ENCODE measurements at places on chromosomes 5 and 9. TPM values are rescaled to one million over a fixed set of nuclear protein-coding genes. Genes with fewer than 3 reads are reported as not detected.

SYK gene
- polyA plus RNA-seq: not detected

ACTBL2 gene
- 0.99 TPM for polyA plus RNA-seq

ORM2 gene
- not detected for polyA plus RNA-seq

PAEP gene
- not detected for polyA plus RNA-seq

SPATA31A3 gene
- not detected for polyA plus RNA-seq

ECPAS gene
- 17.9 TPM for polyA plus RNA-seq

- H3K4me3 ChIP-seq: no peak overlapping the region
- H3K4me1 ChIP-seq: no peaks in the 10 kb centered on the region
- no peaks in the 10 kb centered on the region for H3K27me3 ChIP-seq
- H3K36me3 ChIP-seq: no peaks in the 10 kb centered on the region
- no peak overlapping the region for H3K27ac ChIP-seq
These were observed 24.7 kb upstream of the TMEM171 start for GRCh38 chr5:73095564-73096238.

DNA sequence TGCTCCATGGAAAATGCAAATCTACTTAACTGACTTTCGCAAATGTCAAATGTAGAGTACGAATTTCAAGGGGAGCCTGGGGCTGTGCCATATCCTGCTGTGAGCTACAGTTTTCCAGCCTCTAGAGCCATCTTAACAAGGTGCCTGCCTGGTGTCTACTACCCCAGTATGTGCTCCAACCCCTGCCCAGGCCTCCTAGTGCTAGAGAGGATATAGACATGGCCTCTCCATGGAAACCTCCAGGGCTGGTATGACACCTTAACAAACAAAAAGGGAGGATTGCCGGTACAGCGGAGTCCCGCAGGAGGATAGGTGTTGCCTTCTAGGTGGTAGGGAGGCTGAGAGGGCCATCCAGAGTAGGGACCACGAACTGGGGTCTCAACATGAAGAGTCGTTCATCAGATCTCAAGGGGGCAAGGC is 13.6 kb upstream of the IL3 start:
- H3K4me1 ChIP-seq: no peaks in the 10 kb centered on the region
- H3K27ac ChIP-seq: no peak overlapping the region
- no peak overlapping the region for H3K4me3 ChIP-seq
- DNase-seq: no peak
- no peaks in the 10 kb centered on the region for H3K27me3 ChIP-seq
- H3K36me3 ChIP-seq: no peaks in the 10 kb centered on the region

GRCh38 chr9:124770359-124771020 is 621 bp downstream of the NR6A1 start:
- no peaks in the 10 kb centered on the region for H3K36me3 ChIP-seq
- H3K27ac ChIP-seq: peak overlapping the region; percentile 71

DNA sequence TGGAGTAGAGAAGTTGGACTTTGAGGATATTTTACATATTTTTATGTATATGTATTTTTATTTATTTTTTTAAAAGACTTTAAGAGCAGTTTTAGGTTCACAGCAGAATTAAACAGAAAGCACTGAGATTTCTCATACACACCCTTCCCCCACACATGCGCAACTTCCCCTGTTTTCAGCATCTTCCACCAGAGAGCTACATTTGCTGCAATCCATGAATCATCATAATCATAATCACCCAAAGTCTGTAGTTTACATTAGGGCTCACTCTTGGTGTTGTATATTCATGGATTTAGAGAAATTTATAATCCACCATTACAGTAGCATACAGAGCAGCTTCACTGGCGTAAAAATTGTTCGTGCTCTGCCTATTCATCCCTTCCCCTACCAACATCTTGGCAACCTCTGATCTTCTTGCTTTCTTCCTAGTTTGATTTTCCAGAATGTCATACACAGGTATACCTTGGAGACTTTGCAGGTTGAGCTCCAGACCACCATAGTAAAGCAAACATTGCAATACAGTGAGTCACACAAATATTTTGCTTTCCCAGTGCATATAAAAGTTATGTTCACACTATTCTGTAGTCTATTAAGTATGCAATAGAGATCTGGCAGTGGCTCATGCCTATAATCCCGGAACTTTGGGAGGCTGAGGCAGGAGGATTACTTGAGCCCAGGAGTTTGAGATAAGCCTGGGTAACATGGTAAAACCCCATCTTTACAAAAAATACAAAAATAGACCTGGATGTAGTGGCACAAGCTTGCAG is 9.6 kb upstream of the CCDC171 start:
- DNase-seq: no peak
- H3K4me1 ChIP-seq: no peaks in the 10 kb centered on the region
- H3K36me3 ChIP-seq: no peaks in the 10 kb centered on the region
- H3K27me3 ChIP-seq: no peaks in the 10 kb centered on the region

DNA sequence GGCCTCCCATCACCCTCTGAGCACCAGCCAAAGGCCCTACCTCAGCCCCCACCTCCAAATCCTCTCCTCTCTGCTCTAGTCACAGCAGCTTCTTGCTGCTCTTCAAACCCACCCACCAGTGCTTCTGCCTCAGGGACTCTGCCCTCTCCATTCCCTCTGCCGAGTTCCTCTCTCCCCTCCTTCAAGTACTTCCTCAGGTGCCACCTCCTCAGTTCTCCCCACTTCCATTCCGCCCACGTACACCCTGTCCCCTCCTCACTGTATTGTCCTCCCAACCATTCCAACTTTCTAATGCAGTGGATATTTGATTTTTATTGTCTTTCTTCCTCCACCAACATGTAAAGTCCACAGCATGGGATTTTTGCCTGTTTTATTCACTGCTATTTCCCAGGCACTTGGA is 43.2 kb downstream of the C5orf15 start:
- no peak for DNase-seq
- H3K27me3 ChIP-seq: no peaks in the 10 kb centered on the region
- H3K36me3 ChIP-seq: no peaks in the 10 kb centered on the region
- peaks cover 47% of the 10 kb centered on the region for H3K4me1 ChIP-seq

GRCh38 chr9:73125651-73126050 is 26.0 kb upstream of the ANXA1 start:
- no peak for DNase-seq
- no peak overlapping the region for H3K27ac ChIP-seq
- H3K27me3 ChIP-seq: no peaks in the 10 kb centered on the region
- no peak overlapping the region for H3K4me3 ChIP-seq
- H3K4me1 ChIP-seq: no peaks in the 10 kb centered on the region
- H3K36me3 ChIP-seq: no peaks in the 10 kb centered on the region

DNA sequence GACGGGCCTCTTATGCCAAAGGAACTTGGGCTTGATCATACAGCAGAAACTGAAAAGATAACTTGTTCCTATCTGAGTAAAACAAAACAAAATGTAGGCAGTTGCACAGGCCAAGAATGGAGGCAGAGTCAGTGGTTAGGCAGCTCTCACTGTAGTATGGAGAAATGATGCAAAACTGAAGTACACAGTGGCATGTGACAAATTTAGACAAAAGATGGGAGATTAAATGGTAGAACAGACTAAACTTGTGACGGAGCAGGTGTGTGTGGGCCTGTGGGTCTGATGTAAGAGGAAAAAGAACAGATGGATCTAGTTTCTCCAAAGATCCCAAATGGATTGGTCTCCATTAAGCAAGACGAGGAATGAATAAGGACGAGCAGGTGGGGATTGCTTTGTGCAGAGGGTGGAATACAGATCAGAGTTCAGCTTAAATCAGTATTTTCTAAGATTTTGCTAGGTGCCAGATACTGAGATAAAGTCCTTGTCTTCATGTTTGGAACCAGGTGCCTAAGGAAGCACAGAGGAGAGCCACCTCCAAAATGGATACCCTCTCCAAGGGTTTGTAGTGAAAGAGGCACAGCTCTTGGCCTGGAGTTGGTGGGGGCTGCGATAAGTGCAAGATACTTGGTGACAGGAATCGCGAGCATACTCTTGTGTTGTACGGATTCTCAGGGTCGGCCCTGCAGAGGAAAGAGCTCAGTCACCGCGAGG is 722 bp upstream of the DCP2 start:
- no peak for DNase-seq
- peak overlapping the region; percentile 48 for H3K27ac ChIP-seq
- H3K27me3 ChIP-seq: no peaks in the 10 kb centered on the region
- no peaks in the 10 kb centered on the region for H3K36me3 ChIP-seq
- peak overlapping the region; percentile 92 for H3K4me3 ChIP-seq
- peaks cover 22% of the 10 kb centered on the region for H3K4me1 ChIP-seq

- peaks cover 20% of the 10 kb centered on the region for H3K36me3 ChIP-seq
- H3K4me3 ChIP-seq: peak overlapping the region; percentile 62
- H3K27me3 ChIP-seq: no peaks in the 10 kb centered on the region
- DNase-seq: no peak
- H3K27ac ChIP-seq: no peak overlapping the region
These were observed 1.7 kb downstream of the CNOT8 start for GRCh38 chr5:154860123-154860522.

DNA sequence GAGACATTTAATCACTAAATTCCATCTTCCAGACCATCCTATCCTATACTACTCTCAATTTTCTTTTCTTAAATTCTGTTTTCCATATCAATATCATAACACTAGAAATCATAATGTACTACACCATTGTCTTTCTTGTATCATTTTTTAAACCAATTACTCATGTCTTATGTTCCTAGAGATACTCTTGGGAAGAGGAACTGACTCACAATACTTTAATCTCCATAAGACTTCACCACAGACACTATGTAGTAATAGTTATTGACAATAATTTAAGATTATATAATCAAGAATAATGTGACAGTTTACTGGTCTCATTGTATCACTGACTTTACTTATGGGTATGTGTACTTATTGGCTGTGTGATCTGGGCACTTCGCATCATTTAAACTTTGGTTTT is 43.8 kb downstream of the PCDHGC5 start:
- H3K4me1 ChIP-seq: peaks cover 36% of the 10 kb centered on the region
- no peak for DNase-seq
- H3K36me3 ChIP-seq: peaks cover 32% of the 10 kb centered on the region

GRCh38 chr5:138964647-138965201 is 89.6 kb upstream of the LRRTM2 start:
- no peak overlapping the region for H3K4me3 ChIP-seq
- H3K36me3 ChIP-seq: no peaks in the 10 kb centered on the region
- no peak for DNase-seq
- H3K4me1 ChIP-seq: peaks cover 49% of the 10 kb centered on the region

- no peak for DNase-seq
- H3K36me3 ChIP-seq: no peaks in the 10 kb centered on the region
- no peaks in the 10 kb centered on the region for H3K27me3 ChIP-seq
These were observed 128.8 kb upstream of the RAD23B start for GRCh38 chr9:107154291-107154690.

DNA sequence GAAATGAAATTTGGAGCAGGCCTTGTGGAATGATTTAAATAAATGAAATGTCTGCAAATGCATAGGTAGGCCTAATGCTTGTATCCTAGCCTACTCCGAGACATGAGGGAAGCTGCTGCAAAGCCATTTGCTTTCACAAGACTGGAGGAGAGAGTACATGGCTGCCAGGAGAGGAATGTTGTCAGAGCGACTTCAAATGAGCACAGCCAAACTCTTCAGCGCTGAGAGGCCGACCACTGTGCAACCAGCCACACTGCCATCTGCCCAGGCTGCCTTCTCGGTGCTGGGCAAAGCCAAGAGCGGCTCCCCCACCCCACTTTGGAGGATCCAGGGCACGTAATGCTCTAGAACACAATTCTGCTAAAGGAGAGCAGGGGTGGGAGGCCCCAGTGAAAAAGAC is 122.6 kb downstream of the RASEF start:
- H3K4me3 ChIP-seq: no peak overlapping the region
- no peak overlapping the region for H3K27ac ChIP-seq

DNA sequence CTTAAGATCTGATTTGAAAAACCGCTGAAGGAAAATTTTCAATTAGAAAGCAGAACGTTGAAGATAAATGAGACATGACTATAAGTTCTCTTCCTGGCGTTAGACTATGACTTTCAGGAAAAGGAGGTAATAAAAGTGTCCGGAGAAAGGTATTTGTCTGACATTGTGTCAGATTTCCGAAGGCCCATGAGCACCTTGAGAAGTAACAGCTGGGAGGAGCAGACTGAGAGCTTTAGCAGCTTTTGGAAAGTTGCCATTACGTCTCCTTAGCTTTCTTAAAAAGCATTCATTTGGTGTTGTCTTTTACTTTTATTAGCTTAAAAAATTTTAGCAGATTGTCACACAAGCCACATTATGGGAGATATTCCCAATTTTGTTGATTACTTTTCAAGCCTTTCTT is 363.5 kb downstream of the NDUFS4 start:
- H3K4me1 ChIP-seq: no peaks in the 10 kb centered on the region
- H3K27ac ChIP-seq: no peak overlapping the region
- no peak overlapping the region for H3K4me3 ChIP-seq
- no peak for DNase-seq
- no peaks in the 10 kb centered on the region for H3K36me3 ChIP-seq

DNA sequence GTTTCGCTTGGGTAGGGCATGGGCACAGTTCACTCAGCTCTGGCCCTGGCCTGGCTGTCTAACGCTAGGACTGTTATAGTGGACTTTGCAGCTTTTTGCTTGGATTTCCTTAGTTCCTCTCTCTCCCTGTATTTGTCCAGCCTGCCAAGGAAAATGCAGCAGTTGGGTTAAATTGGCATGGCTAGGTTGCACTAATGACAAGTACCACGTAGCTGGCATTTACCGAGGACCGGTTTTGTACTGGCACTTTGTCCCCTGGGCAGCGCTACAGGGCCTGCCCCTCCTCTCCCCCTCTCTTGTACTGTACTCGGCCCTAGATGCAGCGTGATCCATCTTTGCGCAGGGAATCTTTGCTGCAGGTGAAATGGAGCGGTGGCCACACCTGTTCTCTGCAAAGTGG is 2.4 kb downstream of the WDR5 start:
- no peak overlapping the region for H3K4me3 ChIP-seq
- H3K4me1 ChIP-seq: peaks cover 27% of the 10 kb centered on the region
- no peaks in the 10 kb centered on the region for H3K27me3 ChIP-seq
- no peak for DNase-seq
- no peaks in the 10 kb centered on the region for H3K36me3 ChIP-seq

GRCh38 chr5:156824800-156825199 is 25.3 kb upstream of the PPP1R2B start:
- no peak overlapping the region for H3K4me3 ChIP-seq
- DNase-seq: peak; percentile 23
- H3K4me1 ChIP-seq: no peaks in the 10 kb centered on the region
- H3K27me3 ChIP-seq: no peaks in the 10 kb centered on the region

DNA sequence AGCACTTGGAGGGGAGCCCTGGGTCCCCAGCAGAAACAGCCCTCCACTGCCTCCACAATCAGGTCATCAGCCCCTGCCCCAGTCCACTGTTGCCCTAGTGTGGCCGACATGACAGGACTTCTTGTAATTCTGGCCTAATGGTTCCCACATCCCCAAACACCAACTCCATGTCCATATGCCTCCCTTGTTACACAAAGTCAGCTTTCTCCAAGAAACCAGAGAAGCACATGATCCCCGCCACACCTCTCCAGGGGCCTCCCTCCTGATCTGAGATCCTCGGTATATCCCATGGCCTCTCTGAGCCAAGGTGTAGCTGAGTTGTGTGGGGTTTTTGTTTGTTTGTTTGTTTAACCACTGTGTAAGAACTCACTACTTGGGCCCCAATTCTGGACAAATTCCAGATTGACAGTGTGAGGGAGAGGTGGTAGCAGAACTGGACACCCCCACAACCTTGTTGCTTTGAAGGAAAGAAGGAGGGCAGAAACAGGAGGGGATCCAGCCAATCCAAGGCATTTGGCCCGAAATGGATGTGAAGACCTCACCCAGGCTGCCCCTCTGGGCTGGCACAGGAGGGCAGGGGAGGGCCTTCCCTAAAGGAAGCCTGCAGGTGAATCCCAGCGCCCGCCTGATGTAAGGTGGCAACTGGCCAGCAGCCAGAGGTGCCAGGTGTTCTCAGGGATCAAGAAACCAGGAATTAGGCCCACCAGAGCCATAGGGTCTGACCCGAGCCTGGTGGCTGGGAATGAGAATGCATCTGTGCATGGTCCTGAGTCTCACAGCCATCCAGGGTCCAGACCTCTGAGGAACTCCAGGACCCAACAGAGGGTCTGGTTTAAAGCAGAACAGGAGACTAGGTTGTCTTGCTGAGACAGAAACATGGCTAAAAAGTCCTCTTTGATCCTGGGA is 13.4 kb downstream of the IRF1 start:
- no peak for DNase-seq
- no peak overlapping the region for H3K27ac ChIP-seq
- no peaks in the 10 kb centered on the region for H3K36me3 ChIP-seq
- no peak overlapping the region for H3K4me3 ChIP-seq
- no peaks in the 10 kb centered on the region for H3K4me1 ChIP-seq
